ENCODE measurements at places on chromosomes 13 and 19. TPM values are rescaled to one million over a fixed set of nuclear protein-coding genes. Genes with fewer than 3 reads are reported as not detected.

DNA sequence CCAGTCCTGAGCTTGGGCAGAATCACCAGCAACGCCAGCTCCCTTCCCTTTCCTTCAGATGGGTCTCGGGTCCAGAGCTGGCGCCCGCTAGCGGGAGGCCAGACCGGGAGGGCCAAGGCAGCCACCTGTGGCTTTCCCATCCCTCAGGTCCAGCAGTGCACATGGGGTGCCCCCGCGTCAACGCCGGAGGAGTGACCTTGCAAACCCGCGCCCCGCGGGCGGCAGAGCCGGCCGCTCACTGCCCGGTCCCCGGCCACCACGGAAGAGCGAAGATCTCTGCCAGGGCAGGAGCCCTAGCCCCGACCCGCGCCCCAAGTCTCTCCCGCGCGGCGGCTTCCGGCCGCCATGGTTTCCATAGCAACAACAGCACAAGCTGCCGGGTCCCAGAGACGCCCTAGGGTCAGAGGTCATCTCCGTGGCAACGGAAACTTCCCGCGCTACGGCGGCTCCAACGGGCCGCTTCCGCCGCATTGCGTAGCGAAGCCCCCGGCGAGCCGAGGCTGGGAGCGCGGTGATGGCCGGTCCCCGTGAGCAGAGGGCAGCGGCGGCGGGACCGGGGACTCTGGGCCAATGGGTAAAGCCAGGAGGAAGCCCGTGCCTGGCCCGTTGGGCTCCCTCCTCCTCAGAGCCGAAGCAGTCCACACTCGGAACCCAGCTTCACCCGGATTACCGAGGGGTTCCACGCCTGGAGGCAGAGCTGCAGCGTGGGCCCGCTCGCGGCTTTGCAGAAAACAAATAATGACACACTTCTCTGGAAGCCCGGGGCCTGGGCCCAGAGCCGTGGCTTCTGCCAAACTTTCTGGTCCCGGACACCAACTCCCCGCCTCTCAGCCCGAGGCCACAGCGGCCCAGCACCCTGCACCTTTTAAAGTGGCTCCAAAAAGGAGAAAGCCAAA, 7.4 kb downstream of the FGF14 start:
- DNase-seq = peak; percentile 97
- H3K27me3 ChIP-seq = peaks cover 19% of the 10 kb centered on the region
- H3K4me1 ChIP-seq = peaks cover 14% of the 10 kb centered on the region
- H3K36me3 ChIP-seq = no peaks in the 10 kb centered on the region

DNA sequence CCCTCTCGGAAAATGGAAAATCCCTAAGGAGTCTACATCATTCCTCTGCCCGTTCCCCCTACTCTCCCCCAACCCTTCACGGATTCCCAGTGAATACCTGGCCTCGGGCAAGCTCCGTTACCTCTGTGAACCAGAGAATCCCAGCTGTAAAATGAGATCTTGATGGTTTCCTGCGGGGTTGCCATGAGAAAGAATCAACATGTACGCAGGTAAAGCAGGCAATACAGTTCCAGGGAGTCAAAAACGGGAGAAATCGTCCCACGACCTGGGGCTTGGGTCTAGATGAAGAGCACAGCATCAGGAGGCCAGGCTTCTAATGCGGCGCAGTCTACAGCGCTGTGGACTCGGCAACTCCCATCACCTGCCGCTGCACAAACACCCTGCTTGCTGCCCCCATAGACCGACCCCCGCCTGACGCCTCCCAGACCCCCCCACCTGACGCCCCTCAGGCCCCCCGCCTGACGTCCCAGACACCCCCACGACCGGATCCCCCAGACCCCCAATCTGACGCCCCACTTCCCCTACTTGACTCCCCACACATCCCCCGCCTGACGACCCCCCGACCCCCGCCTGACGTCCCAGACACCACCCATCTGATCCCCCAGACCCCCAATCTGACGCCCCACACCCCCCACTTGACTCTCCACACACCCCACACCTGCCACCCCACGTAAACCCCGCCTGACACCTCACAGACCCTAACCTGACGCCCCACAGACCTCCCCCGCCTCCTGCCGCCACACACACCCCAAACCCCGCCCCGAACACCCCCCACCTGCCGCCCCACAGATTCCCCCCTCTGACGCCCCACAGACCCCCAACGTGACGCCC, 680 bp downstream of the LIG4 start:
- no peaks in the 10 kb centered on the region for H3K27me3 ChIP-seq
- H3K4me1 ChIP-seq = peaks cover 18% of the 10 kb centered on the region
- peak overlapping the region; percentile 72 for H3K27ac ChIP-seq
- peaks cover 11% of the 10 kb centered on the region for H3K36me3 ChIP-seq
- H3K4me3 ChIP-seq = peak overlapping the region; percentile 78

- peaks cover 2% of the 10 kb centered on the region for H3K36me3 ChIP-seq
- peaks cover 15% of the 10 kb centered on the region for H3K27me3 ChIP-seq
- no peak overlapping the region for H3K4me3 ChIP-seq
- no peak for DNase-seq
- no peak overlapping the region for H3K27ac ChIP-seq
- peaks cover 13% of the 10 kb centered on the region for H3K4me1 ChIP-seq
Observed at GRCh38 chr13:30835442-30835841, 70.6 kb upstream of the MEDAG start.

DNA sequence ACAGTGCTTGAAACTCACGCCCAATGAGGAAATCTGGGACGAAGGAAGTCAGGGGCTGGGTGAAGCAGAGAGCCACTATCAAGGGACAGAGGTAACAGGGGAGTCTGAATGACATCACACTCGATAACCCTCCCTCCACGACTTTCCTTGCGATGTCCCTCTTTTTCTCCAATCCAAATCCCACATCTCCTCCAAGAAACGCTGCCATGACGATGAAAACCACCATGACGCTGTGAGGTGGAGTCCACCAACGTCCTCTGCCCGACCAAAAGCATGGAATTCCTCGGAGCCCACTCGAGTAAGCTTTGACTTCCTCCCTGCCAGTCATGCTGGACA, 967 bp downstream of the REXO1 start:
- DNase-seq = no peak
- H3K36me3 ChIP-seq = no peaks in the 10 kb centered on the region
- H3K4me1 ChIP-seq = peaks cover 17% of the 10 kb centered on the region
- no peaks in the 10 kb centered on the region for H3K27me3 ChIP-seq

GRCh38 chr13:24921003-24921402, 157.0 kb downstream of the RNF17 start:
- no peaks in the 10 kb centered on the region for H3K27me3 ChIP-seq
- DNase-seq = no peak
- no peaks in the 10 kb centered on the region for H3K36me3 ChIP-seq

Gene KIR3DL2
- total RNA-seq = not detected

Gene ZNF665
- 5.7 TPM for total RNA-seq

Gene EMP3
- total RNA-seq = 11.1 TPM

All from WTC11 (cell line).